Fibroblast of the conjunctiva (primary cell): ENCODE measurements at places on chromosomes 7 and 10.

GRCh38 chr10:35268791-35269257, 67.5 kb upstream of the CCNY start:
- no peak for DNase-seq

DNA sequence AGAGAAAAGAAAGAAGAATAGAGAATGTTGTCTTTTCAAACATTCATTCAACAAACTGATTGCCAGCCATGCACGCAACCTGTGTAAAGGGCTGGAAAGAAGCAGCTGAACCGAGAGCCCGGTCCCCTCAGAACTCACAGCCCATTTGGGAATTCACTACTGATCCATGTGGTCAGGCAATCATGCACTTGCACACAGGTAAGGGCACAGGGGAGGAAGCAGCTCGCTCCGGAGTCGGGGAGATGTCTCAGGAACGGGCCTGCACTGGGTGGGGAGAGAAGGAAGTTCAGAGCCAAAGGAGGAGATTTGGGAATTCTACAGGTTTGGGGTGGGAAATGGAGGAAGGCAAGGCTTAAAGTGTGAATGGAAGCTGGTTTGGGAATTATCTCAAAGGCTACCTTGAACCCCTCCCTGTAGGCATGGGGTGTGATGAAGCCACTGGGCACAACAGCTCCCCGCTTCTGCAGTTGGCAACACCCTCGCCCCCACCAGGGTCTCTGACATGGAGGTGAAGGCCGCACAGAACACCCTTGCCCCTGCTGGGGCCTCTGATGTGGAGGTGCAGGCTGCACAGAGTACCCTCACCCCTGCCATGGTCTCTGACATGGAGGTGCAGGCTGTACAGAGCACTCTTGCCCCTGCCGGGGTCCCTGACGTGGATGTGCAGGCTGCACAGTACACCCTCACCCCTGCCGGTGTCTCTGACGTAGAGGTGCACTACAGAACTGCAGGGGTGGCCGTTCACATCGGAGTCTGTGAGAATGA, 194.4 kb upstream of the RNF32 start:
- no peak for DNase-seq

- DNase-seq: no peak
These were observed 3.6 kb downstream of the FAM53B start for GRCh38 chr10:124740369-124741280.

DNA sequence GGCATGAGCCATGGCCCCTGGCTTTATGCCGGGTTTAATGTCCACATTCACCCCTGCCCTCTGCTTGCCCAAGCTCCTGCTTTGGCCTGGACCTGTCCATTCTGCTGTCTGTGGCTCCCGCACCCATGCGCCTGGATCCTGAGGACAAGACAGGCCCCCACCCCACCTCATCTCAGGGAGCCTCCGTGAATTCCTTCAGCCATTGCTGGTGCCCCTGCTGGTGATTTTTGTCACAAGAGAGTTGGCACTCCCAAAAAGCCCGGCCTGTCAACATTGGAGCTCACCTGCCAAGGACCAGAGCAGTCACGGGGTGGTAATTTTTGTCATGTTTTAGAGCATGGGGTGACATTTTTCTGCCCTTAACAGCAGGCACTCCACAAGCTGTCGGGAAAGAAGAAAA, 127.5 kb upstream of the PLXNA4 start:
- DNase-seq: no peak

DNA sequence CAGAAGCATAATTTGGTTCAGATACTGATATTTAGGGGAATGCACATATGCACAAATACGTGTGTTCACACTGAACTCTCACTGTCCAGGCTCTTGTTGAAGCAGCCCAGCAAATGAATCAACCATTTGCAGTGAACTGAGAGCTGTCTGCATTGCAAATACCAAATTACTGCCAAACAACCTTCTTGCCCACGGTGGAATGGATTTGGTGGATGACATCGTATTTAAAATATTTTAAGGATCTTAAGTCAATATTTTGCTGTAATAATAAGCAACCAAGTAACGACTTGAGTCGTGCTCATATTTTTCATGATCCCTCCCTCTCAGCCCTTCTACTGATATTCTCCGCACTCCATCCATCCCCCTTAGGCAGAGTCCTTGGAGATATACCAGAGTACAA, 107.9 kb upstream of the FEZF1 start:
- no peak for DNase-seq
